DMS79 (cell line): ENCODE measurements at places on chromosomes 2 and 18.

DNA sequence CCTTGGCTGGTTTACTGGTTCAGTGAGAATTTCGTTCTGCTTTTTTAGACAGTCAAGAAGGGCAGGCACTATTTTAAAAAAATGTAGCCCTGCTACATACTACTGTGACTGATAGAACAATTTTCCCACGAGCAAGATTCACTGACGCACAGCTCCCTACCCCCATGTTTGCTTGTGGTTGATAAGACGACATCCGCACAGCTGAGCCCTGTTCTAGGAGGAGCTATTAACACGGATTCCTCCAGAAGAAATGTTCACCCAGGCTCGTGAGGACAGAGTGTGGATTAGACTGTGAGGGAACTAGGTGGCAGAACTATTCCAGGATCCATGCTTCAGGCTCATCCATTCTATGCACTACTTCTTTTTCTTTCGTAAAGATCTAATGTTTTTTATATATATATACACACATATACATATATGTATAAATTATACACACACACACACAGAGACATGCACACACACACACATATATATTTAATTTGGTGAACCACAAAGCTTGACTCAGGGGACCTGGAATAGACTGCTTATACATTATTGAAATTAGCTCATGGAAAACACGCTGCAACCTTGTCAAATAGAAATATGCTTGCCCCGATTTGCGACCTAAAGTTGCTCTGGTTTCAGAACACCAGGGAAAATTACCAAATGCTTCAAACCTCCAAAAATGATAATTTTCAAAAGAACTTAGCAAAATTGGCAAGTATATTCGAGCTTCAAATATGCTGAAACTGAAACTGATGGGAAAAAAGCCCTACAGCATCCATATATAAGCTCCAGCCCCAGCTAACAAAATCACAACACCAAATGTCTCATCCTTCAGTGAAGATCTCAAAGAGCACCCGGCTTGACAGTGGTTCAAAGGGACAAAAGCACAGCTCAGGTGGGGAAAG lies 370.4 kb downstream of the SOCS6 start:
- DNase-seq = no peak

GRCh38 chr2:100423631-100424030 lies 6.2 kb upstream of the CHST10 start:
- DNase-seq = no peak

DNA sequence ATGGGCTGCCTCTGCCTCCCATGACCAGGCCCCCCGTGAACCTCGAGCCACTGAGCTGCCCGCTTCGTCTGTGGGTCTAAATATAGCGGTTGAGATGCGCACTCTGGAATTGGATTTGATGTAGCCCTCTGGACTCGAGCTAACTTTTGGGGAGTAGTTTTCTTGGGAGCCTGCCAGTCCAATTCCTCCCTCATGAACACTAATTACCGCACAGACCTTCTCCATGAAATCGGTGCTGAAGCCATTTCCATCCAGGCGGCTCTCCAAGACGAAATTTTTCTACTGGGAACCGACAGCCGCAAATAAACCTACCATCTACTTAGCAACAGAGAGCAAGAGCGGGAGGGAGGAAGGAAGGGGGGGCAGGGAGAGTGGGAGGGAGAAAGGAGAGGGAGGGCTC lies 63.6 kb downstream of the CELF4 start:
- DNase-seq = no peak

GRCh38 chr2:62344472-62344871 lies 148.6 kb downstream of the B3GNT2 start:
- DNase-seq = peak; percentile 3

DNA sequence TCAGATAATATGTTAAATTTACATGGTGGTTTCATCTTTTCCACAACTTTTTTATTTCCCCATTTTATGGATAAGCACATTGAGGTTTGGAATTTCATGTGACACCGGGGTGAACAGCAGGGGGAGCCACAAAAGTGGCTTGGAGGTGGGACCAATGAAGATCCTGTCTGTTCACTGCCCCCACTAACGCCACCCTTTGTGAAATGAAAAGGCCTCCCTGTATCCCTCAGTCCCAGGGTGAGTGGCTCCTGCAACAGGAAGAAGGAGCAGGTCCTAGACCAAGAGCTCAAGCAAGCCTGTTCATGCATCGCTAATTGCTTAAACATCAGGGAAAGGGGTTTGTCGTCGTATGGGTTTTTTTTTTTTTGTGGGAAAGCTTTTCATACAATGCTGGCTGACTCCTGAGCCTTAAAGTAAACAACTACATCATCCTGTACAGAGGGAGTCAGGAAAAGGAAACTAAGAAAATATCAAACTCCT lies 267.8 kb upstream of the EPAS1 start:
- DNase-seq = peak; percentile 5

- DNase-seq = no peak
Observed at GRCh38 chr2:29526587-29527586, 394.5 kb downstream of the ALK start.

DNA sequence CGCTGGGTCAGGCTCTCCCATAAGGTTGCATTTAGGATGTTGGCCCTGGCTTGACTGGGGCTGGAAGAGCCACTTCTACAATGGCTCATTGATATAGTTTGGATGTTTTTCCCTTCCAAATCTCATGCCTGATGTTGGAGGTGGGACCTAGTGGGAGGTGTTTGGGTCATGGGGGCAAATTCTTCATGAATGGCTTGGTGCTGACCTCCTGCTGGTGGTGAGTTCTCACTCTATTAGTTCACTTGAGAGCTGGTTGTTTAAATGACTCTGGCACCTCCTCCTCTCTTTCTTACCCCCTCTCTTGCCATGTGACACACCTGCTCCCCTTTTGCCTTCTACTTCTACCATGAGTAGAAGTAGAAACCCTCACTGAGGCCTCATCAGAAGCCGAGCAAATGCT lies 20.5 kb downstream of the ACOXL start:
- no peak for DNase-seq

DNA sequence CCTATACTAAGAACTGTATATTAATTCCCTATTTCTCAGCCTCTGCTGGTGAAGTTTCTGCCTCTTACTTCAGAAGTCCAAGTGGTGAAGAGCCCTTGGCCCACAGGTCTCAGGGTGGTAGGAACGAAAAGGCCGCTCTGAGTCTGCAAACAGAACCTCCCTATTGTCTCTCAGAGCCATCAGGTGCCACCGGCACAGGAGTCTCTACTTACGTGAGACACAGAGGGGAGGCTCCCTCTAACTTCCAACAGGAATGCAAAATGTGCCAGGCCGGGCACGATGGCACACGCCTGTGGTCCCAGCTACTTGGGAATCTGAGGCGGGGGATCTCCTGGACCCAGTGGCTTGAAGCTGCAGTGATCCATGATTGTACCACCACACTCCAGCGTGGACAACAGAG lies 143.0 kb downstream of the TPO start:
- DNase-seq = no peak
